ENCODE measurements at places on chromosomes 12 and 14. TPM values are rescaled to one million over a fixed set of nuclear protein-coding genes. Genes with fewer than 3 reads are reported as not detected.

DNA sequence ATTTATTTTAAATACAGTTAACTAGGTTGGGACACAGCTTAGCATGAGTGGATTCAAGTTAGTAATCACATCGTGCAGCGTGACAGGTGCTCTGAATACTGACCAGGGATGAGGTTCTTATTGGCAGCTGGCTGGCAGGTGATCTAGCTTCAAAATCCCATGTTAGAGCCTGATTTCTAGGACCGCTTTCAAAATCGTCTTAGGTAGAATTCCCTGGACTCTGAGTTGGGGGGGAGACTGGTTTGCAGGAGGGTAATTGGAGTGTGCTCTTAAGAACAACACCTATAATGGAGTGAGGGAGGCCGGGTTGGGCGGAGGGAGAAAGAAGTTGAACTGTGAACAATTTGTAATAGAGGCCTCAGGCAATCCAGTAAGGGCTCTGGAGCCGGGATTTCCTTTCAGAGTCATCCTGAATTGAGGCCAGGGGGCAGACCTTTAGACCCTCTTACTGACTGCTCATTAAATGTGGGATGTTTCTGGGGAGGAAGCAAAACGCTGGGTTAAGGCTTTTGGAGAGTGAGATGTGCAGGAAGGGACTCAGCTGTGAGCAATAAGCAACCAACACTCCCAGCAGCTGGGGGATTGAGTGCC lies 874 bp upstream of the YARS2 start:
- peak overlapping the region; percentile 87 for H3K27ac ChIP-seq
- no peak for ATAC-seq
- H3K4me1 ChIP-seq: peaks cover 10% of the 10 kb centered on the region
- peaks cover 29% of the 10 kb centered on the region for H3K36me3 ChIP-seq
- H3K4me3 ChIP-seq: peak overlapping the region; percentile 94

GRCh38 chr14:89814126-89814525 lies 140.4 kb downstream of the EFCAB11 start:
- H3K4me3 ChIP-seq: no peak overlapping the region
- H3K36me3 ChIP-seq: no peaks in the 10 kb centered on the region
- H3K27me3 ChIP-seq: peaks cover 16% of the 10 kb centered on the region

DNA sequence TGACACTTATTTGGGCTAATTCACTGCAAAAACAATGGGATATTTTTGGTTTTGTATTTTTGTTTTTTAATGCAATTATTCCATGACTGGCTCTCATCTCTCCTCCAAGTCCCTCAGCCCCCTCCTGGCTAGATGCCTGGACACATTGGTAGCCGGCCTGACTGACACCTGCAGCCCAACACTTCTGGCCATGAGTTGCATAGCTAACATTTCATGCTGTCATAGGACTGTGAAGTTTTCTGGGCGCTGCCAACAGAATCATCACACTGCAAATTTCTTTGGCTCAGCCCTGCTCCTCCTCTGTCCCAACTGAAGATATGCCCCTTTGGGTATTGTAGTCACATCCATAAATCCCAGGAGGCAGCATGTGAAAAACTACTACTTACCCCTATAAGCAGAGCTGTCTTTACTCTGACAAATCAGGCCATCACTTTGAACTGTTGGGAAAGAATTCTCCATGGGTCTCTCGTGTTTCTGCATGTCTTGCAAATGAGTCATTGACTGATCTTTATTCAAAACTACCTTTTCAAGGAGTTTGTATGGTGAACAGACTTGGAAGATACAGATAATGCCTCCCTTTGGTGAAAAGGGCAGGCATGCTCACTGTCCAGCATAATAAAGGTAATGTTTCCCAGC lies 126.7 kb upstream of the LGR5 start:
- H3K4me1 ChIP-seq: no peaks in the 10 kb centered on the region
- no peak overlapping the region for H3K27ac ChIP-seq
- ATAC-seq: no peak
- H3K36me3 ChIP-seq: no peaks in the 10 kb centered on the region
- H3K27me3 ChIP-seq: no peaks in the 10 kb centered on the region

GRCh38 chr14:100859781-100860180 lies 33.9 kb downstream of the MEG3 start:
- ATAC-seq: no peak
- H3K27ac ChIP-seq: no peak overlapping the region
- H3K4me3 ChIP-seq: no peak overlapping the region
- H3K4me1 ChIP-seq: no peaks in the 10 kb centered on the region
- H3K27me3 ChIP-seq: peaks cover 3% of the 10 kb centered on the region

- ATAC-seq: no peak
- no peaks in the 10 kb centered on the region for H3K27me3 ChIP-seq
- no peaks in the 10 kb centered on the region for H3K36me3 ChIP-seq
- H3K4me3 ChIP-seq: no peak overlapping the region
- H3K4me1 ChIP-seq: no peaks in the 10 kb centered on the region
These were observed 60.5 kb downstream of the PTPRQ start for GRCh38 chr12:80504389-80505163.

DNA sequence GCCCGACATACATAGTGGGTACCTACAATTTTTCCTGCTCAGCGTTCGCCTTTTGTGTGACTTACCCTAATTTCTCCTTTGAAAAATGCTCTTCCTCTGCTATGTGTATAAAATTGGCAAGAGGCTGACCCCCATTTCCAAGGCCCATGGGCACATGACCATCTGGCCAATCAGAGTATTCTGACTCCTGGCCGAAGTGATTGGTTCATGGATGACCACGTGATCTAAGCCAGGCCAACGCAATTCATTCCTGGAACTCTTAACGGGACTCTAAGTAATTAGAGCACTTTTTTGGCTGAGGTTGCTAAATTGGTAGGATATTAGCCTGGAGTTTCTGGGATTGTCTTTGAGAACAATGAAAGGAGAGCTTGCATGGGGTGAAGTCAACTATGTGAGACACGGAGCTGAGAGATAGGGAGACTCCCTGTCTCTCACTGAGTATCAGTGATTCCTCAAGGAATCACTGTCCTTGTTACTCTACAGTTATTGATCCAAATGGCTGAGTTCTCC lies 110.1 kb upstream of the TBX3 start:
- H3K4me1 ChIP-seq: no peaks in the 10 kb centered on the region
- no peaks in the 10 kb centered on the region for H3K36me3 ChIP-seq
- ATAC-seq: no peak

GRCh38 chr12:49911213-49911605 lies 7.5 kb upstream of the FAIM2 start:
- no peaks in the 10 kb centered on the region for H3K4me1 ChIP-seq
- H3K4me3 ChIP-seq: no peak overlapping the region
- H3K27ac ChIP-seq: no peak overlapping the region
- peaks cover 7% of the 10 kb centered on the region for H3K27me3 ChIP-seq
- no peaks in the 10 kb centered on the region for H3K36me3 ChIP-seq

DNA sequence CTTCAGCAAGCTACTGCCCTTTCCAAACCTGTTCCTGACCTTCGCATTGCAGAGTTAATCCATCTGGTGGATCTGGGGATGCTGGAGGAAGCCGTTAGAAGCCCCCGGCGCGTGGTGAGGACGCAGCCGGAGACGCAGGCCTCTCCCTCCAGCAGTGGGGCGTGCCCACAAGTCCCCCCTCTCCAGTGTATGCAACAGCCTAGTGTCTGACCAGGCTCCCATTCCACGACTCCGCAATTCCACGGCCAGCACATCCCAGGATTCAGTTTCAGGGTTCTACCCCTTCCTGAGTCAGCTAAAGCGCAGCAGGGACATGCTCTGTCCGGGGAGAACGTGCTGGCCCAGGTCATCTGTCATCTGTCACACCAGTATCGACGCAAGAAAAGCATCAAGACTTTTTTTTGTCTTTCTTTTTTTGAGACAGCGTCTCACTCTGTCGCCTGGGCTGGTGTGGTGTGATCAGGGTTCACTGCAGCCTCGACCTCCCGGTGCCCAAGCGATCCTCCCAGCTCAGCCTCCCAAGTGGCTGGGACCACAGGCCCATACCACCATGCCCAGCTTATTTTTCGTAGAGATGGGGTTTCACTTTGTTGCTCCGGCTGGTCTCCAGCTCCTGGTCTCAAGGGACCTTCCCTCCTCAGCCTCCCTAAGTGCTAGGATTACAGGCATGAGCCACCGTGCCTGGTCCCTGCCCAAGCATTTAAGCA lies 8.0 kb upstream of the DYNC1H1 start:
- no peak overlapping the region for H3K27ac ChIP-seq
- no peak for ATAC-seq
- peaks cover 12% of the 10 kb centered on the region for H3K4me1 ChIP-seq
- H3K36me3 ChIP-seq: no peaks in the 10 kb centered on the region
- H3K4me3 ChIP-seq: no peak overlapping the region

- ATAC-seq: no peak
- no peaks in the 10 kb centered on the region for H3K36me3 ChIP-seq
- no peak overlapping the region for H3K27ac ChIP-seq
- H3K4me1 ChIP-seq: peaks cover 15% of the 10 kb centered on the region
- no peaks in the 10 kb centered on the region for H3K27me3 ChIP-seq
These were observed 107.5 kb upstream of the DYRK2 start for GRCh38 chr12:67540920-67541624.

GRCh38 chr12:77433799-77434198 lies 368.4 kb upstream of the E2F7 start:
- H3K36me3 ChIP-seq: no peaks in the 10 kb centered on the region
- H3K27ac ChIP-seq: no peak overlapping the region
- no peaks in the 10 kb centered on the region for H3K4me1 ChIP-seq
- no peak for ATAC-seq

- H3K36me3 ChIP-seq: no peaks in the 10 kb centered on the region
- no peak overlapping the region for H3K4me3 ChIP-seq
- ATAC-seq: peak; percentile 31
- no peak overlapping the region for H3K27ac ChIP-seq
These were observed 7.3 kb upstream of the KIF26A start for GRCh38 chr14:104130974-104131651.

DNA sequence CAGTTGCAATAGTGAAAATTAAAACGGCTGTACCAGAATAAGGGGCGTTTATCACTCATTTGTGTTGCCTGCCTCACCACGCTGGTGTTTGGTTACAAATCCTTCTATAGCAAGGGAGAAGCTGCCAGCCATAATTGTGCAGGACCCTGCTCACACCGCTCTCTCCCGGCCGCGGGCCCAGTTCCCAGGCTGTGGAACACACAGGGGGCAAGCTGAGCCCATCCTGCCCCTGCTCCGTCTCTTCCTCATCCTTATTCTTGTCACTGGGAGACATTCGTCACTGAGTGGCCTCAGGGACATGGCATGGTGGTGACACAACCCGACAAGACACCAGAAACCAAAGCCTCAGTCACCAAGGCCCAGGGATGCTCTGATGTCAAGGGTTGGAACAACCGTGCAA lies 116.3 kb upstream of the FKBP4 start:
- H3K4me3 ChIP-seq: no peak overlapping the region
- ATAC-seq: no peak
- no peaks in the 10 kb centered on the region for H3K36me3 ChIP-seq
- no peak overlapping the region for H3K27ac ChIP-seq

- H3K4me1 ChIP-seq: no peaks in the 10 kb centered on the region
- H3K36me3 ChIP-seq: no peaks in the 10 kb centered on the region
- no peak overlapping the region for H3K27ac ChIP-seq
- H3K27me3 ChIP-seq: peaks cover 14% of the 10 kb centered on the region
- no peak for ATAC-seq
These were observed 18.7 kb downstream of the NRXN3 start for GRCh38 chr14:78188882-78189281.

GRCh38 chr12:89884416-89884898 lies 175.8 kb upstream of the ATP2B1 start:
- no peak overlapping the region for H3K27ac ChIP-seq
- H3K4me1 ChIP-seq: peaks cover 17% of the 10 kb centered on the region
- no peak overlapping the region for H3K4me3 ChIP-seq
- ATAC-seq: no peak

GRCh38 chr14:37262649-37263048 lies 64.9 kb downstream of the MIPOL1 start:
- H3K27me3 ChIP-seq: no peaks in the 10 kb centered on the region
- no peak overlapping the region for H3K27ac ChIP-seq
- no peaks in the 10 kb centered on the region for H3K36me3 ChIP-seq
- ATAC-seq: no peak
- H3K4me1 ChIP-seq: no peaks in the 10 kb centered on the region

The PRPH gene
- 0.32 TPM for total RNA-seq

The TEAD4 gene
- 3.1 TPM for total RNA-seq

The ENO2 gene
- 234 TPM for total RNA-seq

The TMED8 gene
- 45.1 TPM for total RNA-seq

The CRIP2 gene
- total RNA-seq: 2.2 TPM

The FOXA1 gene
- 0.21 TPM for total RNA-seq

The AICDA gene
- not detected for total RNA-seq

The RDH11 gene
- 40.3 TPM for total RNA-seq

The PARPBP gene
- total RNA-seq: 23.7 TPM
